ENCODE measurements at places on chromosomes 2 and 18. TPM values are rescaled to one million over a fixed set of nuclear protein-coding genes. Genes with fewer than 3 reads are reported as not detected.

GRCh38 chr2:147913701-147914480 lies 69.1 kb downstream of the ACVR2A start:
- no peak for DNase-seq

Gene ARHGEF33
- 0.10 TPM for total RNA-seq

DNA sequence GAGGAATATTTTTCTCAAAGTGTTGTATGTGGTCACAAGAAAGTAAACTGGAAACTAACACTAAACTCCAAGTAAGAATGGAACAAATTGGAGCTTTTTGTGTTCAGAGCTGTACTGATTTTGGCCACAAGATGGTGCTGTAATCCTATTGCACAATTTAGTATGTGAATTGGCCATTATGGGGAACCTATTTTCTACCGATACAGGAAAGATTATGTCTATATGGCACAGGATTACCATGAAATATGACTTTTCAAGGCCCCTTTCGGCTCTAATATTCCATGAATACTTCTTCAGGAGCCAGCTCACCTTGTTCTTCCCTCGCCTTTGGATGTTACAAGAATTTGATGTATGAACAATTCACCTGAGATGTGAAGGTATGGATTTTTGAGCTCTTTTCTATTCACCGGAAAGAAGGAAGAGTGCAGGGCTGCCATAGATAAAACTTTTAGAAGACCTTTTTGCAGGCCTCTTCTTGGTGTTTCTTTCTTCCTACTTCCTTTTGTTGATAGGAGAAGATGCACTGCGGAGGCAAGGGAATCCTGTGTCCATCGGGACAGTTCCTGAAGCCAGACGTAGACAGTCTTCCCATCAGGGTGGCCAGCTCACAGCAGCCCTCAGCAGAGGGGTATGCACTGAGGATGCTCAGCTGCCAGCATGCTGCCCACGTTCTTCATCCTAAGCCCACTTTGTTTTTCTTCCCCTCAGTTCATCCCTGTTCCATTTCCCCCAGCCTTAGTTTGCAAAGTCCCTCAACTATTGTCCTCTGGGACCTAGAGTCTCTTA lies 13.3 kb downstream of the MRPL44 start:
- DNase-seq = peak; percentile 21

DNA sequence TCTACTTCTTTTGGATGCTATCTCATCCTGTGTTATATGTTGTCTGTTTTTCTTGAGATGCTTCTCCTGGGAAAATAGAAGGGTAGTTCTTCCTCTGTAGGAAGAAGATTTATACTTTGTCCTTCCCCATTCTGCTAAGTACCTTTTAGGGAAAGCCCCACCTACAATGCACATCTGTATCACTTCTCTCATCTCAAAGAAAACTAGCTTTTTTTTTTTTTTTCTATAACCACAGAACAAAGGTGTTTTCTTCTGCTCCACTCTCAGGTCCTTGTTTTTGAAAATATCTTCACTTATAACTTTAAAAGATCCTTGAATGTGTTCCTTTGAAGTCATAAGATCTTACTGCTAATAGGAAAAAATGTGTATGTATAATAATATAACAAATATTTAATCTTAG lies 30.8 kb downstream of the CCDC150 start:
- no peak for DNase-seq

- DNase-seq = no peak
Measured at GRCh38 chr2:193774166-193774565, 1579.4 kb upstream of the TMEFF2 start.

DNA sequence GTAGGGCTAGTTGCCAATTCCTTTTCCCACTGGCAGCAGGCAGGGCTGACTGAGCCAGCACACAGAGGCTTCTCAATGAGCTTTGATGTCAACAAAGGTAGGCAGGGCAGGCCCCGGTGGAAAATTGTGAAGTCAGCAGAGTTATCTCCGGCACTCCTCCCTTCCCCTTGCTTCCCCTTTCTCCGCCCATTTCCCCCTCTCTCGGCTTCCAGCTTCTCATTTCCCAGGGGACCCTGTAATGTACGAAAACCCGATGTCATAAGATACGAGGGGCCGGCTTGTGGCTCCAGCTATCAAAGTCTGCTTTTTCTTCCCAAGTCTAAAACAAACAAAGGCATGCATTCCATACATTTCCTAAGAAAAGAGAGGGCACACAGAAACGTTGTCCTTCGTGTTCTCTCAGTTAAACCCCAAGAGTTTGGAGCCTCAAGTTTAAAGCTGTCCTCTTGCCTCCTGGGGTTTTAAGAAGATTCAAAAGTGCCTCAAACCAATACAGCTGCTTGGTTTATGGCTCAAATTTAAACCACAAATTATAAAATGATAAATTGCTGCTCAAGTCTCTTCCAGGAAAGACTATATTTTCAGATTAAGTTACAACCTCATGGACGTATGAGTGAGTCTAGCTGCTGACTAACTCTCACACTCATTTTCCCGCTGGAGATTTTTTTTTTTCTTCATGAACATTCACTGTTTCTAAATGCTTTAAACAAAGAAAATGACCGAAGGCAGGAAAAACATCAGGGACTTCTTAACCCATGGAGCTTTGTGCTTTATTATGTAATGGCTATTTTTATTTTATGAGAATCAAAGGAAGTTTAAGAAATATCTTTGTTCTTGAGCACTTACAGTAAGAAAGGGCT lies 27.2 kb upstream of the EML4 start:
- no peak for DNase-seq

All from activated naive CD8-positive, alpha-beta T cell treated with anti-CD3 and anti-CD28 coated beads for 36 hours (primary cell).